ENCODE measurements at places on chromosomes 3 and 15.

- DNase-seq = no peak
Measured at GRCh38 chr3:124115956-124116355, 124.0 kb upstream of the ROPN1 start.

GRCh38 chr15:96358821-96359615 lies 28.5 kb downstream of the NR2F2 start:
- no peak for DNase-seq

DNA sequence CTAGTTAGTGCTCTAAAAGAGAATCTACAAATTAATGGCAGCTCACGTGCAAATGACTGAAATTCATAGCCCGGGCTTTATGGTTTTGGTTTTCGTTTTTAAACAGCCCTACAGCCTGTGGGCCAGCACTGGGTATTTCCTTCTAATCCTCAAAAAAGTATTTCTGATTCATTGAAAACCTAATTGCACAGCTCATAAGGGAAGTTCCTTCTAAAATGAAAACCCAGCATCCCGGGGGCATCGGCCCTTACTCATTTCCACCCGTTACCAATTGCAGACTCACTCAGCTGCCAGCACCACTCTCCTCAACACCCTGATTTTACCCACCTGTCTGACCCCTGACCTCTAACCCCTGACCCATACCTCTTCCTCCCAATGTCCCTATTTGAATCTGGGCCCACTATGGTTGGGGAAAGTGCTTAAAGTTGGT lies 59.5 kb upstream of the ZNF148 start:
- DNase-seq = no peak

- no peak for DNase-seq
Measured at GRCh38 chr3:153852355-153852754, 268.8 kb upstream of the ARHGEF26 start.

- DNase-seq = no peak
Measured at GRCh38 chr3:69553888-69554287, 168.0 kb upstream of the FRMD4B start.

- DNase-seq = peak; percentile 31
Measured at GRCh38 chr3:58173669-58174398, 36.9 kb downstream of the DNASE1L3 start.

- no peak for DNase-seq
Measured at GRCh38 chr3:11724615-11725339, 81.1 kb upstream of the VGLL4 start.

- DNase-seq = peak; percentile 26
Measured at GRCh38 chr15:64911311-64912186, at the start of gene ANKDD1A. ANKDD1A (plus strand) TSS chr15:64911902; CDS start chr15:64911931, 29 bp downstream.

- peak; percentile 14 for DNase-seq
Measured at GRCh38 chr3:33131331-33132018, 17.7 kb downstream of the CRTAP start.

GRCh38 chr3:30083315-30083714 lies 523.1 kb upstream of the TGFBR2 start:
- no peak for DNase-seq

DNA sequence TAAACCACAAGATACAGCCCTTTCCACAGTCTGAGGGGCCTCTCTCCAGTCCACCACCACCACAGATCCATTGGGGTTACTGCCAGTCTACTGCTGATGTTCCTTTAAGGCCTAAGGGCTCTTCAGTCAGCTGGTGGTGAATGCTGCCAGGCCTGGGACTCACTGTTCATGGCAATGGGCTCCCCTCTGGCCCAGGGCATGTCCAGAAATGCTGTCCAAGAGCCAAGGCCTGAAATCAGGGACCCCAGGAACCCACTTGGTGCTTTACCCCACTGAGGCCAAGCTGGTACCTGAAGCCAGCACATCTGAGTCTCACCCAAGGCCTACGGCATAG lies 128.6 kb upstream of the CBLB start:
- no peak for DNase-seq

- DNase-seq = no peak
Measured at GRCh38 chr3:112334691-112335433, 1.9 kb downstream of the CD200 start.

DNA sequence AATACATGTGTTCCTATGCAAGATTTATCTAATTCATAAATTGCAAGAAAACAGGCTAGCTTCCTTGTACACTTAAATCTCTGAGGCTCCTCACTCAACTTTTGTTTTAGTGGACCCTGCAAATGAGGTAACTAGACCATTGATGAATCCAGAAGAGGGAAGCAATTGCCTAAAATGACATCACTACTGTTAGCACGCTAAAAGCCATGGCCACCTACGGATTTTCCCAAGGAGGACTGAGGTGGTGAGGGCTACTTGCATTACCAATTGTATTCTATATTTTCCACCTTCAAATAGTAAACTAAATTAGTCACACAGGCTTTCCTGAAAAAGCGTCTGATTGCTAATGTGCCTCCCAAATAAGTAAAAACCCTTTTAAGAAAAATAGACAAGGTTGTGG lies 140.7 kb downstream of the GADL1 start:
- no peak for DNase-seq

DNA sequence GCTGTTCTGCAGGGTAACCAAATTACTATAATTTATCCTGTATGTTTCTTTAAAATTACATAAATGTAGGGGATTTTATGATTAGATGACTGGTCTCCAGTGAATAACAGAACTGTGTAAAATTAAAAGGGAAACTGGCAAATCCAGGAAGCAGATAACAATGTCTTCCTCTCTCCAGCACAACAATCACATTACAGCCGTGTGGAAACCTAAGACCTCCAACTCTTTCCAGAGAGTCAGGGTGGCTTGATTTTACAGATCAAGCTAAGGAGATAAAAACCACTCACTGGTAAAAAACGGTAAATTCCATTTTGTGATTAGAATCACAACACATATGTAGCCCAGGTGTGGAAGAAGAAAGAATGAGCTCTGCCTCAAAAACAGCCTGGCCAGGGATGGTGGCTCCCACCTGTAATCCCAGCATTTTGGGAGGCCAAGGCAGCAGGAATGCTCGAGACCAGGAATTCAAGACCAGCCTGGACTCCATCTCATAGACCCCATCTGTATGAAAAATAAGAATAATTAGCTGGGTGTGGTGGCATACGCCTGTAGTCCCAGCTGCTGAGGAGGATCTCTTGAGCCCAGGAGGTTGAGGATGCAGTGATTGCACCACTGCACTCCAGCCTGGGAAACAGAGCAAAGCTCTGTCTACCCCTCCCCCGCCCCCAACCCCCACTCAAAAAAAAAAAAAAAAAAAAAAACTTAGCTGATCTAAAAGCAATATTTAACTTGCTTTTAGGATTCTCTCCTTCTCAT lies 29.0 kb downstream of the IL17RD start:
- DNase-seq = no peak

GRCh38 chr3:97872525-97873042 lies 50.8 kb downstream of the CRYBG3 start:
- no peak for DNase-seq

- DNase-seq = no peak
Measured at GRCh38 chr15:101479851-101480612, 9.5 kb downstream of the PCSK6 start.

DNA sequence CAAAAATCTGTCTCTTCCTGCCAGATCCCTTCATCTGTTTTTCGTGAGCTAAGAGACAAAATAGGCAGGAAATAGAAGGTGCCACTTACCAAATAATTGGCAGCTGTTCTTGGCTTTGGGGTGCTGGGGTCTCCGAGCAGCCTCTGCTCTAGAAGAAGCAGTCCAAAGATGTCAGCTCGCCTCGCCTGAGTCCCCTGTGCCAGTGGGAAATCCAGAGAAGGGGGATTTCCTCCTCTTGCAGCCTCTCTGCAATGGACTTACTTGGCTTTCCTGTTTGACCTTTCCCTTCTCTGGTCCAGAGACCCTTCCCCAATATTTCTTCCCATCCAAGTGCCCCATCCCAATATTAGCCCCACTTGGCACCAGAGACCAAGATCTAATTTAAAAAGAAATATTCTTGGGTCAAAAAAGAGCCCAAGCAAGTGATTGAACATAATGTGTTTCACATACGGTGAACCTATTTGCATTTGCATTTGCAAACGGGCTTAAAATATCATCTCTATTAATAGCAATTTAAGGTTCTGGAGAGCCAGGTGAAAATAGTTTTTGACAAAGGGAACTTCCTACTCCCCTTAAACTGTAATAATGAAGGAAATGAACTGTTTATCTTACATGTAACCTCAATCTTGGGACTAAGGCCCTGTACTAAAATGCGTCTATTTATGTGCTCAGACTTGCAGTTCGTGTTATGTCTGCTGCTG lies 23.2 kb downstream of the CD86 start:
- no peak for DNase-seq

- DNase-seq = no peak
Measured at GRCh38 chr3:16255726-16256125, 9.0 kb downstream of the DPH3 start.

- no peak for DNase-seq
Measured at GRCh38 chr15:98523912-98524662, 124.3 kb upstream of the IGF1R start.

DNA sequence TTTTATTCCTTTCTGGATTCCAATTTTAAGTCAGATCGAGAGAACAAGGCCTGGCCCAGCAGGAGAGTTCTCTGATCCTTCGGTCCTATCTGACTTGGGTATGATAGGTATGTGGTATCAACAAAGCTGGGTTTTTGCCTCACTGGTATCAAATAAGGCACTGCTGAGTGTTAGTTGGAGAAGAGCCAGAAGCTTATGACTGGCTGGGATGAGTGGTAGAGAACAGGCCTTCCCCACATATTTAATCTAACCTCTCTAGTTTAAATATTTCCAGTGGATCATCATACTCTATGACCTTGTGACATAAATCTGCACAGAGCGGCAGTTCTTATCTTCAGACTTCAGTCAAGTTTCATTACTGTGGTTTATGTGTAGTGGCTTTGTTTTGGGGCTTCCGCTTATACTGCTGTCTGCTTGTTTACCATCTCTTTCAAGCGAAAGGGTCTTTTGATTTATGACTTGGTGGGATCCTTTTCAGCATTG lies 164.5 kb downstream of the PTPRG start:
- no peak for DNase-seq

DNA sequence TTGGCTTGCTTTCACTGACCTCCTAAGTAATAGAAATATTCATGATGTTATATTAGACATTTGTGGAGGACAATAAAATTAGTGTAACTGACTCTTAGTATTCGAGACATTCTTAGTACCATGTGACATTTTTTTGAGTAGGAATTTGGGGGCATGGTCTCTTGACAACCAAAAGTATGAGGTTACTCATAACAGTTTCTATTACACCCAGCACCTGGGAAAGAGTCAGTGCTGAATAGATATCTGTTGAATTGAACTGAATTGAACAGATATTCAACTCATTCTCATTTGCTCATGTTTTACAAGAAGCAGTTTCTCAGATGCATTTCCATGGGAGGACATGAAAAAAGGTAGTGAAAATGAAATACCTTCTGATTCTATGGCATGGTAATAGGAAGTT lies 84.4 kb downstream of the CMSS1 start:
- DNase-seq = no peak

GRCh38 chr15:69499521-69500211 lies 47.0 kb downstream of the RPLP1 start:
- no peak for DNase-seq

- DNase-seq = no peak
Measured at GRCh38 chr3:48776854-48777253, 59.8 kb upstream of the IP6K2 start.

GRCh38 chr3:111212511-111212910 lies 140.9 kb downstream of the NECTIN3 start:
- no peak for DNase-seq

GRCh38 chr15:89781891-89782618 lies 5.9 kb downstream of the MESP2 start:
- no peak for DNase-seq

DNA sequence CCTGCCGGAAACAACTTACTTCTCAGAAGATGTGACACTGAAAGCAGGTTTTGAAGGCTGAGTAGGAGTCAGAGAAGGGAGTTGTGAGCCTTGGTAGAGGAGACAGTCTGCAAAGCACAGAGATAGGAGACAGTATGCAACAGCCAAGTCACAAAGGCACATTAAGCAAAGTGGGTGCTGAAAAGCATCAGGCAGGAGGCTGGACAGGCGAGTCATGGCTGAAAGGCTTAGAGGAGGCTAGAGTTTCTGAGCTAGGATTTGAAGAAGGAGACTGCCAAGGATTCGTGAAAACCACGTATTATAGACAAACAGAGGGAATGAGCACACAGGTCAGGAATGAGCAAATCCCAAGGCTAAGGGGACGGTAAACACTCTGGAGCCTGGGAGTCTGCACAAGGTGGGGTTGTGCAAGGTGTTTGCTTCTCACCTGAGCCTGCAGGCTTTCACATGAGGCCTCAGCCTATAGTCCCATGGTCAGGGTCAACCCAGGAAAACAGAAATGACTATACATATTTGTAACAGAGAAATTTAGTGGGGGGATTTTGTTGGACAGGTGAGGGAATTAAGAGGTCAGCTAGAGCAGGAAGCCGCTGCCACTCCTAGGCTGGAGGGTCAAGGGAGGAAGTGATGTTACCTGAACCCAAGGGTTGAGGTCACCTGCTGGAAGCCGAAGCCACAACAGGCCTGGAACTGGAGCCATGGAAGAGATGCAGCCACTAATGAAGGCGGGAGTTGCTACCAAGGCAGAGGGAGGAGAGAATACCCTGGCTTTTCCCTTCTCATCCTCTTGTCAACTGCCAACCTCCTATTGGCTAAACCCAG lies 23.1 kb upstream of the TRIM71 start:
- DNase-seq = no peak

DNA sequence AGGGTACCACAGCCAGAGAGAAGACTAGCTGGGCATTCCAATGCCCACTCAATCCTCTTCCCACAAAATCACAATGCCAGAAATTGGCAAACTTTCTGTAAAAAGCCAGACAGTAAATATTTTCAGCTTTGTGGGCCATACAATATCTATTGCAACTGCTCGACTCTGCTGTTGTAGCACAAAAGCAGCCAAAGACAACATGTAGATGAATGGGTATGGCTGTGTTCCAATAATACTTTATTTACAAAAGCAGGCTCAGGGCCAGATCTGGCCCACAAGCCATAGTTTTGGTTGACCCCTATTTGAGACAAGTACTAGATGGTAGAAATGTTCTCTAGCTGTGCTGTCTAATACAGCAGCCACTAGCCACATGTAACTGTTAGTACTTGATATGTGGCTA lies 330.9 kb downstream of the ERC2 start:
- DNase-seq = no peak

- no peak for DNase-seq
Measured at GRCh38 chr15:22240986-22241385, 160.7 kb downstream of the OR4M2 start.

DNA sequence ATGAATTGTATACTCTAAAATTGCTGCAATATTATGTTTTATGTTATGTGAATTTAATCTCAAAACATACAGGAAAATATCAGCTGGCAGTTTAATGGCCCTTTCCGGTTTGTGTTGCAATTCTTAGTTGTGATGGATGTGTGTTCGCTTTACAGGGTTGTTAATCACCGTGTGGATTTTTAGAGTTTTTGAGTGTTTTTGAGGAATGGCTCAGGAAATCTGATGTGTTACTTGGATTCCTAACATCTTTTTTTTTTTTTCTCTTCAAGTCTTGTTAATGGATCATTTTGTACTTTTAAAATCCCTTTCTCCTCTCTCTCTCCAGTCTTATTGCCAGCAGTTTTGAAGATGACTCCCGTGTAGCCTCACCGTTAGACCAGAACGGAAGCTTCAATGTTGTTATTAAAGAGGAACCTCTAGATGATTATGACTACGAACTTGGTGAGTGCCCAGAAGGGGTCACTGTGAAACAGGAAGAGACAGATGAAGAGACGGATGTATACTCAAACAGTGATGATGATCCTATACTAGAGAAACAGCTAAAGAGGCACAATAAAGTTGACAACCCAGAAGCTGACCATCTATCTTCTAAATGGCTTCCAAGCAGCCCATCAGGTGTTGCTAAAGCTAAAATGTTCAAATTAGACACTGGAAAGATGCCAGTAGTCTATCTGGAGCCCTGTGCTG lies 35.7 kb downstream of the MGA start:
- DNase-seq = peak; percentile 34

- no peak for DNase-seq
Measured at GRCh38 chr3:173354124-173354523, 43.4 kb upstream of the NLGN1 start.

Measured in activated CD4-positive, alpha-beta T cell treated with anti-CD3 and anti-CD28 coated beads, Interleukin-2, amount 50 U/mL, for 1 hour (primary cell).